Stimulated activated CD8-positive, alpha-beta memory T cell treated with anti-CD3 and anti-CD28 coated beads, Interleukin-12 subunit alpha, Interleukin-12 subunit beta, amount 100 ng/mL, for 4 hours (primary cell): ENCODE measurements at places on chromosomes 3 and 15.
A peak's percentile ranks its signal among the peaks of the same experiment; 100 is the strongest.

- no peak for DNase-seq
Measured at GRCh38 chr3:12303534-12303933, 14.7 kb downstream of the PPARG start.

DNA sequence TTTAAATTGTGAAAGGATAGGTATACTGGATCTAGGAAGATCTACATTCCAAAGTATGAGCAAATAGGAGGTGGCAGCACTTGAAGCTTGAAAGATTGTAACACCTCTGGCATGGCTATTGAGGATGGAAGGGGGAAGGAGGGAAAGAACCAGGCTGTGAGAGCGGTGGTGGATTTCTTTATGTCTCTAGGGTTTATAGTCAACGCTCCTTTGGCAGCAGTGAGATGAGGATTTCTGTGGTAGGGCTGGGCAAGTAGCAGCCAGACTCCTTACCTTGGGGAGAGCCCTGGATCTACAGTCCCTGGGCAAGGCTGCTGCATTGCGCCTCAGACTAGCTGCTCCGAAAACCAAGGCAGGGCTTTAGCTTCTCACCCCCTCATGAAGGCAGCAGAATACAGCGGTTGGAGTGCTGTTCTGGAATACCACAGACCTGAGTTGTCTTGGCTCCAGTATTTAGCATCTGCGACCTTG lies 53.2 kb downstream of the MEF2A start:
- DNase-seq: no peak

DNA sequence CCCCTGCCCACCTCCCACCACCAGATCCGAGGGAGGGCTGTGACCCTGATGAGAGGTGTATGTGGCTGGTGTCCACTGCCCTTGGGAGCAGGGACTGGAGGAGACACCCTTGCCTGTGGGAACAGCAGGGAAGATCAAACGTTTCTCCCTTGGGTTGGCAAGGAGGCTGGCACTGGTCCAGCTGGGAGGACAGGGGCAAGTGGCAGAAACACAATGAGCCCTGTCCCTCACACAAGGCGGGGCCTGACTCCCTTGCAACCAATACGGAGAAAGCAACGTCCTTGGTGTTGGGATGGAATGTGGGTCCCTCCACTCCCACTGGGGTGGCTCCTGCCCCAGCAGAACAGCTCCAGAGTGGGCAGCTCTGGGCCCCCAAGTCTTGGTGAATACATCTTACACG lies 5.2 kb downstream of the HYAL2 start:
- no peak for DNase-seq

GRCh38 chr15:20657084-20657483 lies 115.5 kb upstream of the GOLGA6L6 start:
- DNase-seq: no peak

DNA sequence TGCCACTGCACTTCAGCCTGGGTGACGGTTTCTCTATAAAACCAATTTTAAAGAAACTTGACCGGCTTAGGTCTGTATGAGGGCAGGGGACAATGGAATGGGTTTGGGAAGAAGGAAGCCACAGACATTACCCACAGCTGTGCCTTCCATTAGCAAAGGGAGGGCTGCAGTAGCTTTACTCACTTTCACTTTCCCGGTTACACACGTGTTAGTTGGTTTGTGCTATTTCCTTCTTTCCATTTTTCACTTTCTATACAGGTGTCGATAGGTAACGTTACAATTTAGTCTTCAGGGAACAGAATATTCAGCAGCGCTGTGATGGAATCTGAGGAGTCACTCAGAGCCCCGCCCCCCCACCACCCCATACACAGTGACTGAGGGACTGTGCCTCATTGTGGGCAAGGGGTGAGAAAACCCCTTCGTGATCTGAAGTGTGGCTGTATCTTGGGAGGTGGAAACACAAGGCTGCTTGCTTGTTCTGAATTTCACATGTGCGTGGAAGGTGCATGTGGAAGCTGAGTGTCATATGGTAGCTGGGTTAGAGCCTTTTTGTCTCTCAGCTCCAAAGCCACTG lies 44.8 kb upstream of the RPL32 start:
- DNase-seq: no peak

DNA sequence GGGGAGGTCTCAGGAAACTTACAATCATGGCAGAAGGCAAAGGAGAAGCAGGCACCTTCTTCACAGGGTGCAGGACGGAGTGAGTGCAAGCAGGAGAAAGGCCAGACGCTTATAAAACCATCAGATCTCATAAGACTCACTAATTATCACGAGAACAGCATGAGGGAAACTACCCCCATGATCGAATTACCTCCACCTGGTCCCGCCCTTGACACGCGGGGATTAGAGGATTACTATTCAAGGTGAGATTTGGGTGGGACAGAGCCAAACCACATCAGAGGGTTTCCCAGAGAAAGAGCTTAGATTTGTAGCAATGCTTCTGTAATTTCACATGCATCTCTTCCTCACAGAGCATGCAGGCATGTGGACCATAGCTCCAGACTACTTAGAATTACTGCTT lies 615.7 kb upstream of the UBE2E2 start:
- no peak for DNase-seq

GRCh38 chr3:122754929-122755328 lies 38.7 kb downstream of the HSPBAP1 start:
- DNase-seq: no peak

DNA sequence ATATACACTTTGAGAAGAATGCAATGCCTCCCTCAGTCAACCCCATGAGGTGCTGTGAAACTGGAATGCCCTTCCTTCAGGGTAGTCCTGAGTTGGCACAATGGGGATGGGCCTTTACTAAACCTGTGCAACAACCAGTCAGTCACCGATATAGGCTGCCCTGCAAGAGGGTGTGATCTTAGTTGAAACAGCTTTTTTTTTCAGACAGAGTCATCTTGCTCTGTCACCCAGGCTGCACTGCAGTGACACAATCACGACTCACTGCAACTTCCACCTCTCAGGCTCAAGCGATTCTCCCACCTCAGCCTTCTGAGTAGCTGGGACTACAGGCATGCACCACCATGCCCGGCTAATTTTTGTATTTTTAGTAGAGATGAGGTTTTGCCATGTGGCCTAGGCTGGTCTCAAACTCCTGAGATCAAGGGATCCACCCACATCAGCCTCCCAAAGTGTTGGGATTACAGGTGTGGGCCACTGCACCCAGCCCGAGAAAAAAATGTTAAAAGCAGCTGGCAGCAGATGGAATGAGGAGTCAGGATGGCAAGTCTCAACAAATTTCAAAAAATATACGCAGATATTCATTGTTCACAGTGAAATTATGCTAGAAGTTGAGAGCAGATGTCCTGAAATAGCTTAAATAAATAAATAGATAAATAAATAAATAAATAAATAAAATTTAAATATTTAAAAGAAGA lies 31.8 kb downstream of the MYO5A start:
- no peak for DNase-seq

- DNase-seq: no peak
Measured at GRCh38 chr15:74384881-74385643, 17.6 kb upstream of the CYP11A1 start.

- no peak for DNase-seq
Measured at GRCh38 chr15:75148280-75148679, 53.4 kb upstream of the C15orf39 start.

DNA sequence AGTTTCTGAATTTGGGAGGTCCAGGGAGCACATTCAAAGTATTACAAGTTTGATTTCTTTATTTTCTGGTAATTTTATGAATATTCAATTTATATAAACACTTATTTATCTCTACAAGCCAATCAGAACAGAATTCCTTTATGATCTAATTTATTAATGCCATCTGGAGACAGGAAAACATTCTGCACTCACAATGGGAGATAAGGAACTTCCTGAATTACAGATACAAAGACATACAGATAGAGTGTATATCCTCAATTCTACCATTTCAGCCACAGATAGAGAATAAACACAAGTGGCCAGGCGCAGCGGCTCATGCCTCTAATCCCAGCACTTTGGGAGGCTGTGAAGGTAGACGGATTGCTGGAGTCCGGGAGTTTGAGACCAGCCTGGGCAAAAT lies 86.0 kb downstream of the IQCH start:
- DNase-seq: no peak

DNA sequence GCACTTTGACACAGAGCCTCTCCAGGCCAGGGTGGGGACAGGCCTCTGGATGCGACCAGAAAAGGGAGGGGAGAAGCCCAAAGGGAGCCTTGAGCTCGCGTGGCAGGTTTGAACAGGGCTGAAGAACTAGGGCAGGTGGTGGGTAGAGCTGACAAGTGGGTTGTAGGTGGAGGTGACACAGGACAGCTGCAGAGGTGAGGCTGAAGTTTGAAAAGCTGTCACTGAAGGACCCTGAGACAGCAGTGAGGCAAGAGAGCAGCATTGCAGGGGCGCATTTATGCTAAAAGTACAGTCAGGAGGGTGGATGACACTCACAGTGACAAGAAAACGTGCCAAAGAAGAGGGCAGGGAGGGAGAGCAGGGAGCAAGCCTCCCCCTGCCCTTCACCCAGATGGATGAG lies 21.8 kb upstream of the EPB42 start:
- no peak for DNase-seq

DNA sequence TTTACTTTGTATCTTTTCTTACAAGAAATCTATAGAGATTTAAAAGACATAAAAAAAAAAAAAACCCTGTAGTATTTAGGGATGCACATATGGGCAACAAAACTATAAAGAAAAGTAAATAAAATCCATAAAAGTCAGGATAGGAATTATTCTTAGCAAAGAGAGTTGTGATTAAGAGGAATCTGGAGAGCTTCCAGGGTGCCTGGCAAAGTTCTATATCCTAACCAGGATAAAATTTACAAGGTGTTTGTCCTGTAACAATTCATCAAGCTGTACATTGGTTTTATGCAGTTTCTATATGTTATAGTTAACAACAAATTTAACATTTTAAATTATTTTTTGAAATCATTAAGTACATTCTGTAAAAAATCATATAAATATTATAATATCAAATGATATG lies 7.9 kb downstream of the SECISBP2L start:
- no peak for DNase-seq

- no peak for DNase-seq
Measured at GRCh38 chr3:58657036-58657520, 9.5 kb downstream of the FAM3D start.

GRCh38 chr3:49554633-49555265 lies 472 bp downstream of the BSN start:
- no peak for DNase-seq

DNA sequence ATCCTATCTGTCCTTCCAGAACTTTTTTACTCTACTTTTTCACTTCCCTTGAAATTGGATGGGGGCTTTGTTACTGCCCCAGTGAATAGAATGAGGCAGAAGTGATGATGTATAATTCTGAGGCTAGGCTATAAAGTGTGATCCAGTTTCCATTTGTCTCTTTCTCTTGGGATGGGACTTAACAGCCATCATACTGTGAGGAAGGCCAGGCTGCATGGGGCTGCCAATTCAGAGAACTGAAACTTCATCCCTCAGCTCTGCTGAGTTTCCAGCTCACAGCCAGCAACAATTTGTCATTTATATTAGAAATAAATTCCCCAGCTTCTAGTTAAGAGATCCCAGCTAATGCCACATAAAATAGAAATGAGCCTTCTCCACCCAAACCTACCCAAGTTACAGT lies 504.0 kb upstream of the TGFBR2 start:
- DNase-seq: no peak

DNA sequence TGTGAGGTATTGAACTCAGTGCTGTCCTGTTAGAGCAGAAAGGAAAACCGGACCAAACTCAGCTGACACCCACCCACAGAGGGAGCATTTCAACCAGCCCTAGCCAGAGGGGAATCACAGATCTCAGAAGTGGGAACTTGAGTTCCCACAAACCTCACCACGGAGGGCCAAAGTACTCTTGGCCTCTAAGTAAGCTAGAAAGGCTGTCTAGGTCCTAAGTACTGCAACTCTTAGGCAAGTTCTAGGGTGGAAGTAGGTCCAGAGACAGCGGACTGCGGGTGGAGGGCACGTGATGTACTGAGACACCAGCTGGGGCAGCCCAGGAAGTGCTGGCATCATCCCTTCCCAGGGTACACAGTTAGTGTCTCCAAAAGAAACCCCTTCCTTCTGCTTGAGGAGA lies 34.1 kb downstream of the EOMES start:
- no peak for DNase-seq

DNA sequence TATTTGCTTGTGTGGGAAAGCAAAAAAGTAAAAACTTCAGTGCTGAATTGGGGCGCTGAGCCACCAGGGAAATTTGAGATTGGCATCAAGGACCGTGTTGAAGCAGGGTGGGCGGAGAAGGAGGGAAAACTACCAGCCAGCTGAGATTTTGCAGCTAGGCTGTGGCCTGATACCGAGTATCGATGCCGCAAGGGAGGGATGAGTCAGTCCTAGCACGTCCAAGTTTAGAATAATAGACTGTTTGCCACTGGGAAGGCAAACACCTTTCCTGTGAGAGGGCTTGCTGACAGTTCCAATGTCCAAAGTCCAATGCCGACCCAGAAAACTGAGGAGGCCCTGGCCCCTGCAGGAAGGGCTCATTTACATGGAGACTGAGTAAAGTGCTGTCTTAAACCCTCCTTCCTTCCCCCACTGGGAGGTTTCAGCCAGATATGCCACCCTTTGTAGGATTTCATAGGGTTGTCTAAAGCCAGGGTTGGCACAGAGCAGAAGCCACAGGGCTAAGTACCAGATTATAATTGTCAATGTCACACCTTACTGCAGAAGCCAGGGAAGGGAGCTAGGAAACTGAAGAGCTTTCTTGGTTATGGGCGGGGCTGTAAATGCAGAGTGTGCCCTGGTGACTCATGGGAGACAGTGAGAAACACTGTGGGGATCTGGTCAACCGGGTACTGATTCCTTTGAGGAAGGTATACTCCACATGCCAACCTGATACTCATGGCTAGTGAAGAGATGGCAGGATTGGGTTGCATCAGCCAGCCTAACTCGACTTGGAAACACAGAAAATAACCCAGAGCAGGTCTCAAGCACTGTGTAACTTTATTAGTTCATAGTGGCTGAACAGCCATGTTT lies 28.4 kb upstream of the PIK3CB start:
- no peak for DNase-seq

DNA sequence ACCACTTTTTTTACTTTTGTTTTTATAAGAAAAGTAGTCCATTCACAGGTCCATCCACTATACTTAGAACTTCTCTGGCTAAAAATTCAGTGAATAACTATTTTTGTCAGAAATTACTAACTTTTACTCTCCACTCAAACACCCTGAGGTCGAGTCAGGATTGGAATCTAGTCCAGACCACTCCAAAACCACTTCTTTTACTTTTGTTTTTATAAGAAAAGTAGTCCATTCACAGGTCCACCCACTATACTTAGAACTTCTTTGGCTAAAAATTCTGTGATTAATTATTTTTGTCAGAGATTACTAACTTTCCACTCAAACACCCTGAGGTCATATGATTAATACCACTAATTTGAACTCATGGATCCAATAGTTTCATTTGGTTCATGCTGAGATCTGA lies 239.4 kb downstream of the RORA start:
- no peak for DNase-seq

GRCh38 chr3:38362825-38363224 lies 16.2 kb downstream of the XYLB start:
- DNase-seq: no peak

GRCh38 chr15:73700041-73700842 lies 16.1 kb downstream of the CD276 start:
- peak; percentile 44 for DNase-seq

GRCh38 chr3:129662191-129662608 lies 55.7 kb upstream of the PLXND1 start:
- DNase-seq: no peak
